Stimulated activated CD4-positive, alpha-beta T cell treated with anti-CD3 and anti-CD28 coated beads, Interleukin-15, amount 100 ng/mL, for 1 hour (primary cell): ENCODE measurements at places on chromosomes 11 and 22.

DNA sequence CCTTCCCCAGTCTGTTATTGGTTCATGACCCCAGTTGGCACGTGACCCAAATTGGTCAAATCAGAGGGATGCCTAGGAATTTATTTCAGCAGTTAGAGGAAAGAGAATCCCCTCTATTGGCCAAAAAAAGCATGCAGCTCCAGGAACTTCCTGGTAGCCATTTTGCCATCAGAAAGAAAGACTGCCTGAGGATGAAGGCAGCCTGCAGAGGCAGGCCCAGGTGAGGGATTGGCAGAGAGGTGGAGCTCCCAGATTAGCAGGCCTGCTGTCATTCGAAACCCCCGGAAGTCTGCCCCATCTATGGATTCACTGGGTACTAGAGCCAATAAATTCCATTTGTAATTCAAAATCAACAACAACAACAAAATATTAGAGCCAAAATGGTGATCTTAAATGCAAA, 207.6 kb downstream of the CWF19L2 start:
- no peak for DNase-seq

- DNase-seq: no peak
These were observed 15.7 kb downstream of the IFITM10 start for GRCh38 chr11:1734641-1735081.

- no peak for DNase-seq
These were observed 7.8 kb downstream of the ADAMTS8 start for GRCh38 chr11:130420478-130421198.

DNA sequence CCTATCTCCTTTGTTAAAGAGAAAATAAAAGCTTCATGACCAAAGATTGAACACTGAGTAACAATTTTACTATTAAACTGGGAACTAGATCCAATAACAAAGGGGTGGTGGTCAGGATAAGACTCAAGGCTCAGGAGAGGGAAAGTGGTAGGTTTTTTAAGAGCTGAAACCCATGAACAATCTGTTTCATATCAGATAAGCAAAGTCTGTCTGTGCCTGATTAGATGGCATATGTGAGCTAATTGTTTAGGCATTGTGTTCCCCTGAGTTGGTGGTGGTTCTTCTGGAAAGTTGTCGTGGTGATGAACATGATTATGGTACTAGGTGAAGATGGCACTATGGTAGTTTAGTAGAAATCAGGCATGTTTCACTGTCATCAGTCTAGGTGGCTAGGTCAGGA, 24.4 kb downstream of the USP47 start:
- no peak for DNase-seq

- no peak for DNase-seq
These were observed 12.7 kb downstream of the MRGPRF start for GRCh38 chr11:69000391-69000790.

DNA sequence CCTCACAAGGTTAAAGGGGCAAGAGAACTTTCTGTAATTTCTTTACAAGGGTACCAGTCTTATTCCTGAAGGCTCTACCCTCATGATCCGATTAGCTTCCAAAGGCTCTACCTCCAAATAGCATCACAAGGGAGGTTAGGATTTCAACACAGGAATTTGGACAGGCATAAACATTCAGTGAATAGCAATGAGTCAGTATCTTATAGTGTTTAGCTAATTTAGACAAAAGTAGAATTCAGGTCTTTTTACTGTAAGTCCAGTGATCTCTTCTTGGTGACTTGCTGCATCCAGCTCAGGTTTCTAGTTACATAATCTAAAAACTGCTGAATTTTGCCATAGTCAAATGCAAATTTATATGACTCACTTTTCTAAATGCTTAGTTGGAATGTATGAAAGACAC, 1995.6 kb upstream of the RAG2 start:
- DNase-seq: no peak

DNA sequence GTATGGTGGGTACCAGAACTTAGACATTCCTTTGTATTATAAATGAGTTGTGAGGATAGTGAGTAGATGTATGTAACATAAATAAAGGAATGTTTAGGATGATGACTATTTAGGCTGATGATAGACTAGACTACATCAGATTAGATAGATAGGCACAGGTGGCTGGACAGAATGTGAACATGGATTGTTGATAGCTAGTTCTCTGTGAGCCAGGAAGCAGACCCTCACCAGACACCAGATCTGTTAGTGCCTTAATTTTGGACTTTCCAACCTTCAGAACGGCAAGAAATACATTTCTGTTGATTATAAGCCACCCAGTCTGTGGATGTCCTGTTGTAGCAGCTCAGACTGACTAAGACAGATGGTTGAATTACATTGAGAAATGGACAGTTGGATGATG, 99.4 kb downstream of the SWAP70 start:
- no peak for DNase-seq

DNA sequence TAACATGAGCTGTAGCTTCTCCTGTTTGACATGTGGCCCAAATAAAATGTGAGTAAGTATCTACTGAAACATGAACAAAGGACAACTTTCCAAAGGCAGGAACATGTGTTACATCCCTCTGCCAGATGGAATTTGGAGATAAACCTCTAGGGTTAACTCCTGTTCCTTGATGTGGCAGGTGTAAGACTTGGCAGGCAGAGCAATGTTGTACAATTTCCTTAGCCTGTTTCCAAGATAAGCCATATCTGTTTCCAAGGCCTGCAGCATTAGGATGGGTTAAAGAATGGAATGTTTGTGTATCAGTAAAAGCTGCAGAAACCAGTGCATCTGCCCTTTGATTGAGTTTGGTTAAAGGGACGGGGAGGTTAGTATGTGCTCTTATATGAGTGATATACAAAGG, 8.8 kb upstream of the DNAJB13 start:
- no peak for DNase-seq

- DNase-seq: no peak
These were observed 607.4 kb downstream of the NTM start for GRCh38 chr11:131977854-131978253.

- no peak for DNase-seq
These were observed 98.1 kb downstream of the TENM4 start for GRCh38 chr11:79342686-79343085.

DNA sequence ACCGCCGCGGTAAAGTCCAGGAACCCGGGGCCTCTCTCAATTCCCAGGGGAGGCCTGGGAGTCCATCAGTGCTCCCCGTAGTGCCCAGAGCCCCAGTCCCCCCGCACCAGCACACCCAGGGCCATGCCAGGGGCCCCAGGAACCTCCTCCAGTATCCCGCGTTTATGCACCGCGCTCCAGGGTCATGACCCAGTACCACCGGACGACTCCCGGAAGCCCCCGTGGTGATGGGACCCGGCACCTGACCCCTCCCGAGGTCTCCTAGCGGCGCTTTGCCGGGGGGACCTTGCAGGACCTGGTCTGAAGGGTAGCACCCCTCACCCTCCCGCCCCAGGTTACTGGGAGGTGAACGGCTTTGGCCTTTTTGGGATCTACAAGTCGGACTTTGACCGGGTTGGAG, 11.2 kb downstream of the B4GALNT4 start:
- no peak for DNase-seq

- DNase-seq: no peak
These were observed 333.4 kb upstream of the MPPED2 start for GRCh38 chr11:30919389-30920152.

GRCh38 chr11:2444821-2445745, at the start of gene KCNQ1:
Gene KCNQ1, plus strand, starts transcription at chr11:2445008. Its CDS starts 91 bp downstream, at chr11:2445099.
- peak; percentile 20 for DNase-seq

DNA sequence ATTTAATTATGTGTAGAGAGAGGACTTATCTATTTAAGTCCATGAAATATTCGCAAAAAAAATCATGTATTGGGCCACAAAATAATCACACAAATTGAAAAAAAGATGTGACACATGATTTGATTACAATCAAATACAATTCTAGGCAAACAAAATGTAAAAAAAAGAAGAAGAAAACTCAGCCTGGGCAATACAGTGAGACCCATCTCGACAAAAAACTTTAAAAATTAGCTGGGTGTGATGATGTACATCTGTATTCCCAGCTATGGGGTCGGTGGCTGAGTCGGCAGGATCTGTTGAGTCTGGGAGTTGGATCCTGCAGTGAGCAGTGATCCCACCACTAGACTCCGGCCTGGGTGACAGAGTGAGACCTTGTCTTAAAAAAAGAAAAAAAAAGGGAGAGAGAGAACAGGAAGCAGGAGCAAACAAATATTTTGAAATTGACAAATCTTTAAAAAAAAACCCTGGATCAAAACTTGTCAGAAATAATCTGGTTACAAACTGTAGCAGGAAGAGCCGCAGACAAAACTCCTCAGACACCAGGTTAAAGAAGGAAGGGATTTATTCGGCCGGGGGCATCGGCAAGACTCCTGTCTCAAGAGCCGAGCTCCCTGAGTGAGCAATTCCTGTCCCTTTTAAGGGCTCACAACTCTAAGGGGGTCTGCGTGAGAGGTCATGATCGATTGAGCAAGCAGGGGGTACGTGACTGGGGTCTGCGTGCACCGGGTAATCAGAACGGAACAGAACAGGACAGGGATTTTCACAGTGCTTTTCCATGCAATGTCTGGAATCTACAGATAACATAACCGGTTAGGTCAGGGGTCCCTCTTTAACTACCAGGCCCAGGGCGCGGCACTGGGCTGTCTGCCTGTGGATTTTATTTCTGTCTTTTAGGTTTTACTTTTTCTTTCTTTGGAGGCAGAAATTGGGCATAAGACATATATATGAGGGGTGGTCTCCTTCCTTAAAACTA, 3.3 kb upstream of the TYMP start:
- no peak for DNase-seq

DNA sequence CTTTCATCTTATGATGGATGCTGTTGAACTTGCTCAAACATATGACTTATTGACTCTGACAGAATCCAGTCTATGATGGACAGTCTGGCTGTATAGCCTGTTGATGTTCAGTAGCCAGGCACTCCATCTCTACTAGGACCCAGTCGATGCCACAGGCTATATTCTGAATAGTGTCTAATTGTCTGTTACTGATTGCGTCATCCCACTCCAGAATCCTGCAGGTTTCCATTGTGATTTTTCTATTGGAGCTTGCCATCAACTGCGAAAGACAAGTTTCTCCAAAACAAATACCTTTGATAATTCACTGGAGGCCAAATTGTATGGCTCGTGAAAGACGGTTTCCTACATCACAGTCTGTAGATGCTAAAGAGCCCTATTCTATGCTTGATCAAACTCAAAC, 481.7 kb upstream of the CHORDC1 start:
- DNase-seq: no peak

DNA sequence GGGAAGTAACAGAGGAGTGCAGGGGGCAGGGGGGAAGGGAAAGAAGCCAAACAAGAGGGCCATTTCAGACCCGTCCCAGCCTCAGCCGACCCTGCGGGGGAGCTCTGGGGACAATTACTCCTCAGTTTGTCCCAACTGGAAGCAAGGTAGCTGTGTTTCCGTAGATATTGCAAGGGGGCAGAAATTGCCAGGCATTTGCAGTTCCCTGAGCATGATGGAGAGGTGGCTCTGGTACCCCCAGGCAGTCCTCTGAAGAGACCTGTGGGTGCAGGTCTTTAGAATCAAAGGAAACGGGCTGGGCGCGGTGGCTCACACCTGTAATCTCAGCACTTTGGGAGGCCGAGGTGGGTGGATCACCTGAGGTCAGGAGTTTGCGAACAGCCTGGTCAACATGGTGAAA, 13.8 kb upstream of the JAM3 start:
- no peak for DNase-seq

DNA sequence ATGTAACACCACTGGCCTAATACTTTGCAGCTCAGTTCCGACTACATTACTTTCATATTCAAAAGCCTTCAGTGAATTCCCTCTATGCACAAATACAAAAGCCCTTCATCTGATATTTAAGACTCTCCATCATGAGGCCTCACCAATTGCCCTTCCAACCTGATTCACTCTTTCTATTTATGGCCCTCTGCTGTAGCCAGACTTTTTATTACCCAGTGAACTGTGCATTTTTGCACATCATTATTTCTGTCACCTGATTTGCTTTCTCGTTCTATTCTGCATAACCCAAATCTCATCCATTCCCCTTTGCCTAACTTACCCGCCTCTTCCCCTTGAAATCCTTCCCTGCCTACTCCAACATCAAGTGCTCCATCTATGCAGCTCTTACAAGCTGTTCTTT, 78.3 kb downstream of the BBOX1 start:
- DNase-seq: no peak

DNA sequence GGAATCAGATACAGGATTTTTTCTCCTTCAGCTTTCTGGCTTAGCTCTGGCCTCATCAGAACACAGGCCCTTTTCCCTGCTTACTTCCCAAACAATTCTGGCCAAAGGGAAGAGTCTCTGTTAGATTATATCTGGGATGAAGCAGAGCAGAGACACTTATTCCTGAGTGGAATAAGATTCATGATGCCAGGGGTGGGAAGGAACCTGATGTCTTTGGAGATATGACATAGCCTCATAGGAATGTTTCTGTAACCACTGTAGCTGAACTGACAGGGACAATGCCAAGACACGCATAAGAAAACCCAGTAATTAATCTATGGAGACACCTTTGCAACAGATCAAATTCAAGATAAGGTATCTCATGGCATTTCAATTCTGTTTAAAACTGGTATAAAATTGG, 177.1 kb upstream of the RAG2 start:
- DNase-seq: no peak

DNA sequence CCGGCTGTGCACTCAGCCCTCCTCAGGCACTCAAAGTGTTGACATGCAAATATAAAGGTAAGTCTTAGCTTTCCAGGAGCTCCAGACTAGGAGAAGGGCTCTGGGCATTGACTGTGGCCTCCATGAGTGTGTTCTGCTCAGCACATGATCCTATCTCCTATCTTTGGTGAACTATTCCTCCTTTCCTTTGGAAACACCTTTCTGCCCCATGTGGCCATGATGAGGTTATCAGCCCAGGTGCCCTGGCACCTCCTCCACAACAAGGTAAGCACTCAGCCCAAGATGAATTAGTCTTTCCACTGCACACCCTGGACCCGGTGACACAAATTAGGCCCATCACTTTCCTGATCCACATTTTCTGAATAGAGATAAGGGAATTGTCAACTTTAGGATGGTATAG, 37.9 kb upstream of the LMO1 start:
- no peak for DNase-seq

DNA sequence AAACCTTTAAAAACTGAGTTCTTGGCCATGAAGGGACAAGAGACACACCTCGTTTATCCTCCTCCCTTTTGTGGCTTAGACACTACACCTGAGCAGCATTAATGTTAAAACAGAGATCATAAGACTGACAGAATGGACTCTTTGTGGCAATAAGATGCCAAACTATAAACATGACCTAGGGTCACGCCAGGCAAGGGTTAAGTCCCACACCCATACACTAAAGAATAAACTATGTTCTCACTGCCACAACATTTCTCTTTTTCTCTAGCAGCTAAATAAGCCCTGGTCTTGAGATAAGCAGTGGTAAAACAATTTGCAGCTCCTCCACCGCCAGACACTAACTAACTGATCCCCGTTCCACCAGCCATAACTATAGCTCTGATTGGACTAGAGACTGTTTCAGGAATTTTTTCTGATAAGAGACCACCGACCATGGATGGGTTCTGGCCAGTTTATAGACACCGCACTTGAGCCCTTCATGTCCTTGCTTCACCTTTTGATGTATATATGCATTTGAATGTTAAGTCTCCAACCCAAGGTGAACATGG, 4.9 kb upstream of the SLCO2B1 start:
- DNase-seq: no peak

GRCh38 chr11:126630488-126630887, 275.0 kb downstream of the ST3GAL4 start:
- no peak for DNase-seq
